ENCODE measurements at places on chromosomes 12 and 14. TPM values are rescaled to one million over a fixed set of nuclear protein-coding genes. Genes with fewer than 3 reads are reported as not detected.

Gene B4GALNT1
- 42.3 TPM for total RNA-seq

Gene ARG2
- 1.1 TPM for total RNA-seq

Gene SLC17A8
- not detected for total RNA-seq

GRCh38 chr12:124442772-124443445, 124.5 kb downstream of the NCOR2 start:
- no peak for DNase-seq

DNA sequence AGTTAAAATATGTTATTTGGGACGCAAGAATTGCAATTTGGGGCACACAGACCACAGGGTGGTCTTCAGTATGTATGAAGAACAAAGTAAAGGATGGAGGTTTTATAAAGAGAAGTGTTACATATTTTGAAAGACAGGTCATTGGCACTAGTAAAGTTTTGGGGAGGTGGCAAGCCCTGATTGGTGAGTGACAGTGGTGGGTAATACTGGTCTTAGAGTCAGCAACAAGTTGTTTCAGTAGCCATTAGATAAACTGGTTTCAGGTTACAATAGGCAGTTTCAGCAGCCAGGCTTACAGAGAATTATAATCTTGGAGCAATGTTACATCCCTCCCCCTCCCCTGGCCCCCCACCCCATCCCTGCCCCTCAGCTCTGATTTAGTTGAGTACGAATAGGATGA, 17.5 kb downstream of the MARK3 start:
- DNase-seq, result peak; percentile 44

Gene KLHL33
- total RNA-seq, result 0.17 TPM

GRCh38 chr12:64670919-64671639, 60.8 kb downstream of the RASSF3 start:
- peak; percentile 32 for DNase-seq

DNA sequence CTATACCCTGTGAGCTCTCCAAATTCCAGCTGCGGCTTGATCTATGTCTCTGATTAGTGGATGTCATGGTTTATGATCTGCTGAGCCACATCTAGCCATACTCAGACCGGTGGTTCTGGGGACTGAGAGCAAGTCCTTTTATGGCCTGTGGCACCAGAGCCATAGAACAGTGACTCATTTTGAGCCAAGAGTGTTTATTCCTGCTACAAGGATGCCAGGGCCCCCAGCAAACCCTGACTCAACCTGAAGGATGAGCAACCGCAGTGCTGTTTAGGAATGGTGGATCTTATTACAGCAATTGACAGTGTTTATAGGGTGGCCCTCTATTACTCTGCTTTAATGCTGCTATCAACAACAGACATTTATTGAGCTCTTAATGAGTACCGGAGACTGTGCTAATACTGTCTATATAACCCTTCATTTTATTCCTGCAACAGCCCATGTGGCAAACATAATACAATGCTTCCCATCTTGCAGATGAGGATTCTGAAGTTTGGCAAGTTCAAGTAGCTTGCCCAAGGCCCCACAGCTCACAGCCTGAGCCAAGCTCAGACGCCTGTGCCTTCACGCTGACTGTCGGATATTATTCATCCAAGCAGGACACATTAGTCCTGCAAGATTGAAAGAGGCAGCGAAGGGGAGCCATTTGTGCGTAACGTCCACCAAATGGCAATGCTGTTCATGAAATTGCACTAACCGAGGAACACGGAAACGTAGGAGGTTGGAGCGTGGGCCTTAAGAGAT, 273.6 kb upstream of the PWP1 start:
- peak; percentile 98 for DNase-seq

DNA sequence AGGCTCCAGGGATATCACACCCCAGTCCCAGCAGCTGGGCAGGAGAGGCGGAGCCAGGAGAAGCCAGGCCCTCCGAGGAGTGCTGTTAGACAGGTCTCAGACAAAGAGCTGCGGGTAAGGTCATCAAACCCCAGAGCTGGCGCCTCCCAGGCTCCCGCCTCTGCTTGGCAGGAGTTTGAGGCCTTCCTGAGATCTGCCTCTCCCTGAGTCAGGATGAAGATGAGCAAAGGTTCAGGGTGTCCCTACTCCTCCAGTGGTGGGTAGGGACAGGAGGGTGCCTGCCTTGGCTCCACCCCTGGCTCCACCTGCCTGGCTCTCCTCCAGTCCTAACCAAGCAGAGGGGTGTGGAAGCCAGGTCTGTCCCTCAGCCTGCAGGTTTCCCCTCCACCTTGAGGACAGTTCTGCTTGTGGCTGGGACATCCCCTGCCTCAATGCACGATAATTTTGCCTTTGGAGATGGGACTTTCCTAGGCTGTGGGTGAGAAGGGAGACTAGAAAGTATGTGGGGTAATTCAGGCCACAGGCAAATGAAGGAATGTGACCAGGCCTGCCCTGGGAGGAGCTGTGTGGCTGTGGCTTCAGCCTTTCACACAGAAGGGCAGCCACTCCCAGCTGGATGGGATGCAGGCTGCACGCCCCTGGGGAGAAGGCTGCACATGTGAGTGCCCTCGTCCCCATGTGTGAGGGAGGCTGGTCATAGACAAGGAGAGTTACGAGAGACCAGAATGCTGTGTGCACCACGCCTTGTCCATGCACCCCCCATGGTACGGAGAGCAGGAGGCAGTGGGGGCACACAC, 2.2 kb downstream of the PLEKHG6 start:
- peak; percentile 71 for DNase-seq

Gene USP15
- 46.1 TPM for total RNA-seq

GRCh38 chr14:72740966-72741825, 152.7 kb downstream of the DPF3 start:
- DNase-seq, result no peak

DNA sequence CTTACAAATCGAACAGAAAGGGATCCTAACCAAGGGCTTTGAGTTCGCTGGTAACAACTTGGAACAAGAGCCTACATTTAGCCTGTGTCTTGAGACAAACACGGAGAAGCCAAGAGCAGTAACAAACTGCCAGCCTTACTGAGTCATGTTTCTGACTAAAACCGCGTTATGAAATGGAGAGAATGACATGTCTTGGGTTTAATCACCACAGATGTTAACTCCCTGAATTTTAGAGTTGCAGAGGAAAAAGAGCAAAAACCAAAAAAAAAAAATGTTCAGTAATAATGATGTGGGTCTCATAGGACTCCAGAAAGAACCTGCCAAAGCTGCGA, 1.0 kb downstream of the BLTP3B start:
- DNase-seq, result peak; percentile 91

Gene MANSC4
- total RNA-seq, result 4.1 TPM

DNA sequence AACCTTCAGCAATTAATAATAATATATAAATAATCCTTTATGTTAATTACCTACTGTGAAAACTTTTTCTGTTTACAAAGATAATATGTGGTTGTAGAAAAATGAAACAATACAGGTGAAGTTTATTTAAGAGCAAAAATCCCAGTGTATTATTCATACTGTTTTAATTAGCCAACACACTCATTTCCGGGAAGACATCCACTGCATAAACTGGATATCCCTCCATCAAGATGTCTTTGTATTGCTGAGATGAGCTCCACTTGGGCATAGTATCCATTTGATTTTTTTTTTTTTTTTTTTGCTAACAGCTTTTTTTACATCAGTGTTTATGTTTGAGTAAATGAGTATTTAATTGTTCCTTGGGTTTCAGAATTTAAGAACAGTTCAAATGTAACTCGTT, 13.7 kb upstream of the DERA start:
- no peak for DNase-seq

DNA sequence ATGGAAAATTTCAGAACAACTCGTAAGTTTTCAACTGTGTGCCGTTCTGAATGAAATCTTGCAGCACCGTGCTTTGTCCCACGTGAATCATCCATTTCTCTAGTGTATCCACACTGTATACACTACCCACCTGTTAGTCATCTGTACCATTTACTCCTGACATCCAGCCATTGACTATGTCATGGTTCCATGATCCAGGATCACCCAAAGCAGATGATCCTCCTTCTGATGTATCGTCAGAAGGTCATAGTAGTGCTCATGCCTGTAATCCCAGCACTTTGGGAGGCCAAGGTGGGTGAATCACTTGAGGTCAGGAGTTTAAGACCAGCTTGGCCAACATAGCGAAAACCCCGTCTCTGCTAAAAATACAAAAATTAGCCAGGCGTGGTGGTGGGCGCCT, 122.9 kb downstream of the PPHLN1 start:
- no peak for DNase-seq

GRCh38 chr12:132544080-132544397, 54.1 kb downstream of the FBRSL1 start:
- DNase-seq, result no peak

- peak; percentile 30 for DNase-seq
Measured at GRCh38 chr14:68563251-68564131, 229.4 kb downstream of the ZFP36L1 start.

Gene TMEM132D
- not detected for total RNA-seq

DNA sequence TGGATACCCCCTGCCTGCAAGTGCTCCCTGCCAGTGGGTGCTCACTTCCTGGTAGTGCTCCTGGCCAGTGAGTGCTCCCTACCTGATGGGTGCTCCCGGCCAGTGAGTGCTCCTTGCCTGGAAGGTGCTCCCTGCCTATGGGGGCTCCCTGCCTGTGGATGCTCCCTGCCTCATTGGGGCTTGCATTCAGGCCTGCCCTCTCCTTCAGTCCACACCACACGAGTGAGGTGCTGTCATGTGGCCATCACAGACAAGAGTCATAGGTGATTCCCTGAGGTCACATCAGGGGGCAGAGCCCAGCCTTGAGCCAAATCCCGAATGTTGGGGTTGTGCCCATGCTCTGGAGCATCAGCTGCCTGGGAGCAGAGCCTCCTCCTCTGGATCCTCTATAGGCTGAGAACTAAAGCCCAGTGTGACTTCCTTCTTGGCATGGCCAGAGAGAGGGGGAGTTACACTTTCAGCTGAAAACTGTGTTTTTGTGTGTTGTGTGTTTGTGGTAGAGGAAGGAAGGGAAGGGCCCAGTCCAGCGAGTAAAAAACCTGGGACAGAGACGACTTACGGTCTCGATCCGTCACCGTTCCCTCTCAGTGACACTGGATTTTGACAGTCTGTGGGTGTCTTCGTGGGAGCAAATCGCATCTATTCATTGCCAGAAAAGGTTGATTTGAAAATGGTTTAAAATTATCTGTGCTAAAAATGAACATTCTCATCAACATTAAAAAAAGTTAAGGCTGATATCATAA, 136.0 kb downstream of the ADGRD1 start:
- DNase-seq, result no peak

Measured in PC-3 (cell line).